H9 (cell line): ENCODE measurements at places on chromosomes 7 and 10. TPM values are rescaled to one million over a fixed set of nuclear protein-coding genes. Genes with fewer than 3 reads are reported as not detected.

OR13A1 gene
- 0.13 and 0.15 TPM in 2 replicates for total RNA-seq

INA gene
- total RNA-seq: 14.0 and 14.3 TPM in 2 replicates

LRIT2 gene
- total RNA-seq: not detected in 2 replicates

DNA sequence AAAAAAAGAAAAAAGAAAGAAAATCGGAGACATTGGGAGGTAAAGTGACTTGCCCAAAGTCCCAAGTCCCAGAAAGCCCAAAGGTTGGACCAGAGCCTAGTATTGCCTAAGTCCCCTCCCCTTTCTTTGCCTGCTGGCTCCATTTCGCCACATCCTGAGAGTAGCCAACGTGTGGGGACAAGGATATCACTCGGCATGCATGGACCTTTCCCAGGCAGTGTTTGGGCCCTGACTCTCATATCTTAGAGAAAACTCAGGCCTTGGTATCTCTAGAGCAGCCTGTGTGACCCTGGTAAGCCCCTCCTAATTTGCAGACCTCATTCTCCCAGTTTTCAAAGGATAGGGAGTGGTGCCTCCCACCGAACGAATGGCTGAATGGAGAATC is 294.2 kb upstream of the ZMIZ1 start:
- H3K27me3 ChIP-seq: no peaks in the 10 kb centered on the region
- no peaks in the 10 kb centered on the region for H3K4me1 ChIP-seq
- no peak overlapping the region for H3K4me3 ChIP-seq
- no peaks in the 10 kb centered on the region for H3K36me3 ChIP-seq
- H3K27ac ChIP-seq: no peak overlapping the region

DNA sequence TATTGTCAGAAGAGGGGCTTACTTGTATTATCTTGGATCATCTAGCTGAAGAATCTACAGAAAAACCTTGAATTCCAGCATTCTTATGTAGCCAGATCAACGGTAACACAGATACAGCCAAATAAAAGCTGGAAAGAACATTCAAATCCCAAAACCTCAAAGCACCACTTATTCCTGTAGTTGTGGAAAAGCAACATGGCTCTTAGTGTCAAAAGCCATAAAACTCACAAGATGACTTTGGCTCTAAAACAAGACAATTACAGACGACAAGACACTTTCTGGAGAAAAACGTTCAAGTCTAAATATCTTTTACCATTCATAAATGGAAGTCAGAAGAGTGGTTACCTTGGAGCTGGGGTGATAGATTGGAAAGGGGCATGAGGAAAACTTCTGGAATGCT is 173.0 kb downstream of the HERPUD2 start:
- H3K4me1 ChIP-seq: no peaks in the 10 kb centered on the region
- no peak for DNase-seq
- H3K27me3 ChIP-seq: no peaks in the 10 kb centered on the region
- no peaks in the 10 kb centered on the region for H3K36me3 ChIP-seq
- no peak overlapping the region for H3K27ac ChIP-seq

DNA sequence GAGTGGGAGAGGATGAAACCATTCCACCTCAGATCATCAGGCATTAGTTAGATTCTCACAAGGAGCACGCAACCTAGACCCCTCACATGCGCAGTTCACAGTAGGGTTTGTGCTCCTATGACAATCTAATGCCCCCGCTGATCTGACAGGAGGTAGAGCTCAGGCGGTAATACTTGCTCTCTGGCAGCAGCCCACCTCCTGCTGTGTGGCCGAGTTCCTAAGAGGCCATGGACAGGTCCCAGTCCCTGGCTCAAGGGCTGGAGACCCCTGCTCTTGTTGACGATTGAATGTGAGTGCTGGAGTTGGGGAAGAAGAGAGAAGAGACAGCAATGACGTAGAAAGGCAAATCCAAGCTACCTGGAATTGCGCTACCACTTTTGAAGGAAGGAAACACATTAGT is 267.2 kb downstream of the TFEC start:
- DNase-seq: peak; percentile 53
- no peaks in the 10 kb centered on the region for H3K27me3 ChIP-seq
- no peak overlapping the region for H3K4me3 ChIP-seq
- H3K27ac ChIP-seq: no peak overlapping the region
- H3K4me1 ChIP-seq: no peaks in the 10 kb centered on the region; the same call in 1 of the 2 replicates

- peaks cover 4% of the 10 kb centered on the region for H3K36me3 ChIP-seq
- no peaks in the 10 kb centered on the region for H3K27me3 ChIP-seq
- H3K27ac ChIP-seq: no peak overlapping the region
These were observed 59.8 kb upstream of the PDSS1 start for GRCh38 chr10:26637521-26638275.
